ENCODE measurements at places on chromosomes 11 and 22.

GRCh38 chr11:86606836-86607481 is 65.5 kb downstream of the ME3 start:
- no peak for DNase-seq

GRCh38 chr11:120209746-120210625 is 846 bp upstream of the OAF start:
- DNase-seq = no peak

DNA sequence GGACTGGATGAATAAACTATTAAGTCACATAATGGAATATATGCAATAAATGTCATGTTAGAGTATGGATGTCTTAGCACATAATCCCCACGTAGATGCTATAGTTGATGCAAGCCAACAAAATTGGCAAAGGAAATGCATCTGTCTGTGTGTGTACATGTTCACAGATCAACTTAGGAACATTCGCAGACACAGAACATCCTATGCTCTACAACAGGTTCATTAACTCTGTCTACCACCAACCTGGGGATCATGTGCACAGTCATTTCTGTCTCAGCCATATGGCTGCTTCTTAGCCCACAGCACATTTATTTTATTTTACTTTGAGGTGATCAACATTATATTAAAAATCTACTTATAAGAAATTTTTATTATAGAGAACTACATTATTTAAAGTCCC is 4.9 kb downstream of the MSANTD4 start:
- no peak for DNase-seq

DNA sequence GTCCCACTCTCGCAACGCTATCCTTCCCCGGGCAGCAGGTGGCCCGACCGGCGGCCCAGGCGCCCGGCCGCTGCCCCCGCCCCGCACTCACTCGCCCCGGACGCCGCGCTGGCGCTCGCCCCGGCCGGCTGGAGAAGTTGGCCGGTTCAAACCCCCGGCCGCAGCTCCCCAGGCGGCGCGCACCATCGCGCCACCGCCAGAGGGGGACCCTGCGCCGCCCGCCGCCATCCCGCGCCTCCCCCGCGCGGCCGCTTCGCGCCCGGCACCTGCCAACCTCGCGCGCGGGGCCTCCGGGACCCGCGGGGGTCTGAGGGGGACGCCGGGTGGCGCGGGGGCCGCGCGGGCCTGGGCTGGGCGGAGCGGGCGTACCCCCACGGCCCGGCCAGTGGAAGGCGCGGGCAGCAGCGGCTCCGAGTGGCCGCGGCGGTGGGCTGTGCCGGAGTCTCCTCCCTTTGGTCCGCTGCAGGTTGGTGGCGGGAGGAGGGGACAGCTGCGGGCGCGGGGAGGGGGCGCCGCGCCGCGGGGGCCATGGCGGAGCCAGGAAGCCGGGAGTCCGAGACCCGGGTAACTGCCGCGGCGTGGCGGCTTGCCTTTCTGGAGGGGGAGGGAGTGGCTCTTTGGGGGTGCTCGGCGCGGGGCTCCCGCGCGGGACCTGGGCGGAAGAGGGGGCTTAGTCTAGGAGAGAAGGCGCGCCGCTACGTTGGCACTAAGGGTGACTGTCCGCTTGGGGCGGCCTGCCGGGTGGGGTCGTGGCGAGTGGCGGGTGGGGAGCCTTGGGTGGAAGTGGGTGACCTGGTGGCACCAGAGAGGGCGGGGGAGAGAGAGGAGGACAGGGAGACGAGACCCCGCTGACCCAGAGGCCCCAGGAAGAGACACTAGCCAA is at the start of the genes MPST and TST:
TSS of gene MPST (plus strand) at position 434 of the 883 bp plus-strand sequence. CDS start at position 529, 95 bp downstream.
TSS of gene TST (minus strand) at position 139 of the 883 bp plus-strand sequence. CDS start 715 bp downstream, outside the sequence.
- DNase-seq = no peak

DNA sequence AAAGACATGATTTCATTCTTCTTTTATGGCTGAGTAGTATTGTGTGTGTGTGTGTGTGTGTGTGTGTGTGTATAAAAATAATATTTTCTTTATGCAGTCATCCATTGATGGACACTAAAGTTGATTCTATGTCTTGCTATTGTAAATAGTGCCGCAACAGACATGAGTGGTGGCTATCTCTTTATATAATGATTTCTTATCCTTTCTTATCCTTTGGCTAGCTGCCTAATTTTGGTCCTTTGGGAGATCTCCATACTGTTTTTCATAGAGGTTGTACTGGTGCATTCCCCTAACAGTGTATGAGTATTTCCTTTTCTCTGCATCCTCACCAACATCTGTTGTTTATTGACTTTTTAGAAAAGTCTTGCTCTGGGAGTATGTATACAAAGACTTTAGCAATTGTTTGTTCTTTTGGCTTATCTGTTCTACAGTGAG is 107.0 kb downstream of the STIM1 start:
- no peak for DNase-seq

- peak; percentile 45 for DNase-seq
Observed at GRCh38 chr22:41915035-41915785, at the start of gene SHISA8. Gene SHISA8, minus strand, starts transcription at chr22:41915074. Its CDS starts 407 bp downstream, at chr22:41914667.

Measured in stimulated activated CD4-positive, alpha-beta T cell treated with anti-CD3 and anti-CD28 coated beads, Interleukin-1b, Interleukin-23, amount 100 ng/mL, for 24 hours (primary cell).